ENCODE measurements at places on chromosomes 2 and 18.

DNA sequence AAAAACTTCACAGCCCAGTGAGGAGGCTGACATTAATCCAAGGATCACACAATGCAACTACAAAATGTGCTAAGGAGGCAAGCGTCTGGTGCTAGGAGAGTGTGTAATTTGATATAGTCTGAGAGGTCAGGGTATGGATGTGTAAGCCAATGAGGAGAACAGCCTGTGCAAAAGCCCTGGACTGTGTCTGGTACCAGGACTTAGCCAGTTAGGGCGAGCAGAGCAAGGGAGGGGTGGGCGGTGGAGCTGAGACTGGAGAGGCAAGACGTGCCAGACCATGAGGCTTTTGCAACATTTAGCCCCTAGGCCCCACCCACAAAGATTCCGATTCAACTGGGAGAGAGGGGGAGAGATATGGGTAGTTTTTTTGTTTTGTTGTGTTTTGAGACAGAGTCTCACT, 33.5 kb upstream of the SPRED2 start:
- DNase-seq: no peak

DNA sequence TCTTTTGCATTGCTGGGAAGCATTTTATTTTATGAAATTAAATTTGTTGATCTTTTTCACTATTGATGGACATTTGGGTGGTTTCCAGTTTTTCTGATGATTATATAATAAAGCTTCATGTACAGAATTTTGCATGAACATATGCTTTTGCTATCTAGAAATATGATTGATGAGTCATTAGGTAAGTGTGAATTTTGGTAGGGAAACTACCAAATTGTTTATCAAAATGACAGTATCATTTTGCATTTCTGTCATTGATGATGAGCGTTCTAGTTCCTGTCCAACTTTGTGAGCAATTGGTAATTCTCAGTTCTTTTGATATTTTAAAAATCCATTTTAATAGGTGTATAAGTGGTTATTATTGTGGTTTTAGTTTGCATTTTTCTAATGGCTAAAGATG, 67.7 kb downstream of the TAF4B start:
- DNase-seq: no peak

- no peak for DNase-seq
Measured at GRCh38 chr2:102357937-102358336, 2.3 kb downstream of the IL18R1 start.

DNA sequence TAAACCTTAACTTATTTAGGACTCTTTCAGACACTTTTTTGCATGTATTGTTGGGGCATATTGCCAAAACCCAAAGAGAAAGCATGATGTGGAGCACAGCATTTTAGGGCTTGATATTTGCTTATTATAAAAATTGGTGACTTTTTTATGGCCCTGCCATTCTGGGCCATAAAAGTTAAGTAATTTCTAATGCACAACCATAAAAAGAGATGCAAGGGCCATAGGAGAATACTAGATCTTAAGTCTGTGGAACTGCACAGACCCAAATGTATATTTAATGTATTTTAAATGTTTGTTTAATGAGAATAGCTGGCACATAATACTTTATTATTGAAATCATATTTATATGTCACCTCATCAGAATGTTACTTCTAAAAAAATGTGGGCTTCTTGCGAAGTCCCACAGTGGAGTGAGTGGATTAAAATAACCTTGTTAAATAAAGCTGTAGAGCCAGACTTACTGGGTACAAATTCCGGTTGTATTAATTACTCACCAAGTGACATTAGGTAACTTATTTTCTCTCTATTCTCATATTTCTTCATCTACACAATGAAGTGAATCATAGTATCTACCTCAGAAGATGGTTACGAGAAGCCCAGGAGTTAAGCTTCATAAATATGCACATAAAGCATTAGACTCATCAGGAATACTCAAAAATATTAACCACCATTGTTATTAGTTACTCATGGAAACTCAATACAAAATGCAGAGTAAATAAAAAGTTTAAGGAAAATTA, 52.2 kb downstream of the HNMT start:
- no peak for DNase-seq

- no peak for DNase-seq
Measured at GRCh38 chr2:150555611-150556356, 68.3 kb upstream of the RND3 start.

DNA sequence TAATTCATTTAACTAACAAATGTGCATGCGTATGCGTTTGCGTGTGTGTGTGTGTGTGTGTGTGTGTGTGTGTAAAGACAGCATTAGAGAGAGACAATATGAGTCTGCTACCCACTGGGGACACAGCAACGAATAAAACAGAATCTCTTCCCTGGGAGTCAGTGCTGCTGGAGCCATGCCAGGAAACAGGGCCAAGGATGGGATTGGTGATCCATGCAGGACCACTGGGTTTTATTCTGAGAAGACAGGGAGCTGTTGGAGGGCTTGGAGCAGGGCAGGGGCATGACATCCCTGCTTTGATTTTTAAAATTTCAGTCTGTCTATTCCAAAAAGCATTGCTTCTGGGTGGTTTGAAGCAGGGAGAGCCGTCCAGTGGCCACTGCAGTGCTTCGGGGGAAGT, 62.9 kb downstream of the PDCL3 start:
- DNase-seq: no peak

DNA sequence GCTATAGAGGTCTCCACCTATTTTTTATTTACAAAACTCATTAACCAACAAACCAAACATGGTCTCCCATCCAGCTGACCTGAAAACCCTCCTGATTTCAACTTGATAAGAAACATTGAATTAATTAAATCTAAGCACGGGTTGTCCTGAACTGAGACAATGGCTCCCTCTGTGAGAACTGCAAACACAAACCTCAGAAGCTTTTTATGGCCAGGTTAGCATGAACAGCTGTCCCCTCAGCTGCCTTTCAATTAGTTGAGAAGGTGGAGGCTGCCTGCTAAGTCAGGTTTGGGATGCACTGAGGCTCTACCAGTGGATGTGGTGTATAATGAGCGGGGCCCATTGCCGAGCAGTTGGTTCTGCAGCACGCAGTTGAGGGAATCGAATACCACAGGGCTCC, 258.5 kb upstream of the DDX18 start:
- no peak for DNase-seq

DNA sequence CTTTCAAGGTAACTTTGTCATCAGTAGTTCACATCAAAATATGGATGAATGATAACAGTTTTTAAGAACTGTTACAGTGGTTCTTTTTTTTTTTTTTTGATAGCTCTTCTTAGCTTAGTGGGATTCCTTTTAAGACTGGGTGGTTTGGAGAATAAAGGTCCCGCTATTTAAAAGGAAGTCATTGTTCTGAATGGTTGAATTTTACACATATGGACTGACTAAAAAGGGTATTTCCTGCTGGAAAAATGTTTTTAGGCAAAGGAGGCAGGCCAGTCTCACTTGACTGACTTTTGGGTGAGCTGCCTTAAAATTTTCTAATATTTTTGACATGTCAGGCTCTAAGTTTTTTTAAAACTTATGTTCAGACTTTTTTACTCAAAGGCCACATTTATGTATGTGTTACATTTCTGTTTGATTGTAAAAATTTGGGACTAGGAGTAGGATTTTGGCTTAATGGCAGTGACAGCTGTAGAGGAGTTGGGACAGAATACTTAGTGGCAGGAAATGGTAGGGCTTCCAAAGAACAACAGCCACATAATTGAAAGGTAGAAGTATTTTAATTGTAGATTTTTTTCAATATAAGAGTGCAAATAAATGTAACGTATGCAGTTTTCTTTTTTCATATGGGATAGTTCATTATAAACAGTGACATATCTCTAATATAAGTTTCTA, 13.7 kb downstream of the VAPA start:
- DNase-seq: no peak

DNA sequence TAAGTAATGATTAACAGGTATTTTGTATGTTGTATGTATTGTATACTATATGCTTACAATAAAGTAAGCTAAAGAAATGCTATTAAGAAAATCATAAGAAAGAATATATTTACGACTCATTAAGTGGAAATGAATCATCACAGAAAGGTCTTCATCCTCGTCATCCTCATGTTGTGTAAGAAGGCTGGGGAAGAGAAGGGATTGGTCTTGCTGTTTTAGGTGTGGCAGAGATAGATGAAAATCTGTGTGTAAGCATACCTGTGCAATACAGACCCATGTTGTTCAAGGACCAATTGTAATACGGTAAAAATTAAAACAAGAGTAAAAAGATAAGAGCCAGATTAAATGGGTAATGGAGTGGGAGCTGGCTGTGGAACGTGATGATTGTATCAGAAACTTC, 16.6 kb downstream of the SLC35F5 start:
- no peak for DNase-seq

- DNase-seq: peak; percentile 46
Measured at GRCh38 chr18:59760619-59761600, 63.7 kb upstream of the CCBE1 start.

DNA sequence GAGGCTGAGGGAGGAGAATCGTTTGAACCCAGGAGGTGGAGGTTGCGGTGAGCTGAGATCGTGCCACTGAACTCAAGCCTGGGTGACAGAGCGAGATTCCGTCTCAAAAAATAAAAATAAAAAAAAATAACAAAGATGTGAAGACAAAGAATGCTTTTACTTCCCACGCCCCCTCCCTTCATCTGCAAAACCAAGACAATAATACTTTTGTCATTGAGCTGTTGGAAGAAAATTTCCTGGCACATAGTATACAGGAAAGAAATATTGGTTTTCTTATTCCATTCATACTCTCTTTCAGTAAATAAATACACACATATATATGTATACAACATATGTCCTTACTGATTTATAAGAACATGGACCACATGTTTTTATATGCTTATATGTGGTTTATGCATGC, 12.2 kb downstream of the GREB1 start:
- DNase-seq: no peak

DNA sequence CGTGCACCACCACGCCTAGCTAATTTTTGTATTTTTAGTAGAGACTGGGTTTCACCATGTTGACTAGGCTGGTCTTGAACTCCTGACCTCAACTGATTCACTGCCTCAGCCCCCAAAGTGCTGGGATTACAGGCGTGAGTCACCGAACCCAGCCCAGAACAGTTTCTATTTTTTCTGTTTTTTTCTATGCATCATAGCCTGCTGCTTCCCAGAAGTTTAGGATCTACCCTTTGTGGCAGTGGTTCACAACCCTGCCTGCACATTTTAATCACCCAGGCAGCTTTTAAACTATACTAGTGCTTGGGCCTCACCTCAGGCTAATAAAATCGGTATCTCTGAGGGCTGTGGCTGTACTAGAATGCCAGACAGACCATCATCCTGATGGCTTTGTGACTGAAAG, 39.7 kb upstream of the SOCS6 start:
- DNase-seq: peak; percentile 52

DNA sequence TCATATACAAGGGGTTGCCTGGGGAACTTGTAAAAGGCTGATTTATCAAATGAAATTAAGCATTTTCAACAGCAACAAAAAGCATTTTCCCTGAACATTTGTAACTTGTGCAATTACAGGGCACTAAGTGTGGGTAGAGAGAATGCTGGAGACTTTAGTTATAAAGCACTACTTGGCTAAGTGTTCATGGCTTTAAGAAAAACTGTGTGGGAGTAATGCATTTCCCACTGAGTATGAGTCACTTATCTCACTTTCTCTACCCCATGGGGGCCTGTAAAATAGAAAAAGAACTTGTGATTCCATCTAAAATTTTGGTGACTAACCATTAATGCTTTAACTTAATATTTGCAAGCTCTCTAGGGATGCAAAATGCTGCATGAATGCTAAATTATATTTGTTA, 193.4 kb downstream of the CCDC102B start:
- DNase-seq: peak; percentile 48

- DNase-seq: peak; percentile 94
Measured at GRCh38 chr2:182587831-182588230, 128.2 kb upstream of the DNAJC10 start.

DNA sequence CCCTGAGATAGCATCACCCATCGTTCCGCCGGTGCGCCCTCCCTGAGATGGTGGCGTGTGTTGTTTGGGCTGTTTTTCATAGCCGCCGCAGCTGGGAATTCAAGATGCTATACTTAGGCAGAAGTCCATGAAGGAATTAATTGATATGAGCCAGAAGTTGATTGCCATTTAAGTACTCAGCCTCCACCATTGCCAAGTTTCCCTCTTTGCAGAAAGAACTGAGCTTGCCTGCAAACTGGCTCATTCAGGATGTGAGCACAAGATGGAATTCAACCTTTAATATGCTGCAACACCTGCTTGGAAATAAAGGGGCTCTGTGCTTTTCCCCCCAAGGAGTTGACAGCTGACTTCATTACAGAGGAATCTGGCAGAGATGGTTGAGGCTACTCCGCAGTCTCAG, 295.5 kb downstream of the ZNF521 start:
- DNase-seq: no peak

- no peak for DNase-seq
Measured at GRCh38 chr2:202172439-202173211, 65.8 kb downstream of the SUMO1 start.

DNA sequence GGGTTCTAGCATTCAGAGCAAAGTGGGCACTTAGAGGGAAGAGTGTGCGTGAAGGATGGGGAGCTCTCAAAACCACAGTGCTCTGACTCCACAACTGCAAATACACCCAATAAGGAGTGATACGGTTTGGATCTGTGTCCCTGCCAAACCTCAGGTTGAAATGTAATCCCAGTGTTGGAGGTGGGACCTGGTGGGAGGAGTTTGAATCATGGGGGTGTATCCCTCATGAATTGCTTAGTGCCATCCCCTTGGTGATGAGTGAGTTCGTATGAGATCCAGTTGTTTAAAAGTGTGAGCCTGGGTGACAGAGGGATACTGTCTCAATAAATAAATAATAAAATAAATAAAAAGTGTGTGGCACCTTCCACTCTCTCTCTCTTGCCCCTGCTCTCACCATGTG, 50.3 kb upstream of the CCDC85A start:
- no peak for DNase-seq

- no peak for DNase-seq
Measured at GRCh38 chr18:70354771-70355170, 65.9 kb downstream of the SOCS6 start.

DNA sequence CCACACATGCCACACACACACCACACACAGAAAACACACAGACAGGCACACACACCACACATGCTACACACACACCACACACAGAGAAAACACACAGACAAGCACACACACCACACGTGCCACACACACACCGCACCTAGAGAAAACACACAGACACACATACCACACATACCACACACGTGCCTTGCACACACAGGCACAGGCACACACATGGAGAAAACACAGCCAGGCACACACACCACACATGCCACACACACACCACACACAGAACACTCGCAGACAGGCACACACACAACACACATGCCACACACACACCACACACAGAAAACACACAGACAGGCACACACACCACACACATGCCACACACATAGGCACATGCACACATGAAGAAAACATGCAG, 242.1 kb upstream of the MYT1L start:
- DNase-seq: no peak

GRCh38 chr2:146025519-146025918, 1505.6 kb upstream of the ZEB2 start:
- DNase-seq: no peak

GRCh38 chr2:124025171-124025580, at the start of gene CNTNAP5:
CNTNAP5 (plus strand) TSS chr2:124025287; CDS start chr2:124025651, 364 bp downstream.
- DNase-seq: peak; percentile 10

GRCh38 chr2:147204102-147204501, 640.7 kb upstream of the ACVR2A start:
- peak; percentile 58 for DNase-seq

GRCh38 chr2:48284621-48285212, 245.2 kb upstream of the STON1 start:
- no peak for DNase-seq
